Thyroid gland (tissue), 4 donors: ENCODE measurements at places on chromosomes 7 and 10. TPM values are rescaled to one million over a fixed set of nuclear protein-coding genes. Genes with fewer than 3 reads are reported as not detected.

Gene MNX1
- total RNA-seq, result not detected

DNA sequence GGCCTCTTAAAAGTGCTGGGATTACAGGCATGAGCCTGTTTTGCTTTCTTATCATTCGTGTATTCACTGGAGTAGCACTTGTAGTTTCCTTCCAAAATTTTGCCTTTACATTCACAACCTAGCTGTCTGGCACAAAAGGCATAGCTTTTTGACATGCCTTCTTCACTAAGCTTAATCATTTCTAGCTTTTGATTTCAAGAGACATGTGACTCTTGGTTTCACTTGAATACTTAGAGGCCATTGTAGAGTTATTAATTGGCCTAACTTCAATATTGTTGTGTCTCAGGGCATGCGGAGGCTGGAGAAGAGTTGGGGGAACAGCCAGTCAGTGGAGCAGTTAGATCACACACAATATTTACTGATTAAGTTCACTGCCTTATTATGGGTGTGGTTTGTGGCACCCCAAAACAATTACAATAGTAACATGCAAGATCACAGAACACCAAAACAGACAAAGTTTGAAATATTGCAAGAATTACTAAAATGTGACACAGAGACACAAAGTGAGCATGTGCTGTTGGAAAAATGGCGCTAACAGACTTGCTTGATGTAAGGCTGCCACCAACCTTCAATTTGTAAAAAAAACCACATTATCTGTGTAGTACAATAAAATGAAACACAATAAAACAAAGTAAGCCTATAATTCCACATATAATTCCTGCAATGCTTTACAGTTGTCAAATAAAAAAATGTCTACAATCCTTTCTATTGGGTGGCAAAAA is 43.1 kb downstream of the BRAF start:
- no peak for DNase-seq

Gene UTF1
- total RNA-seq, result not detected

DNA sequence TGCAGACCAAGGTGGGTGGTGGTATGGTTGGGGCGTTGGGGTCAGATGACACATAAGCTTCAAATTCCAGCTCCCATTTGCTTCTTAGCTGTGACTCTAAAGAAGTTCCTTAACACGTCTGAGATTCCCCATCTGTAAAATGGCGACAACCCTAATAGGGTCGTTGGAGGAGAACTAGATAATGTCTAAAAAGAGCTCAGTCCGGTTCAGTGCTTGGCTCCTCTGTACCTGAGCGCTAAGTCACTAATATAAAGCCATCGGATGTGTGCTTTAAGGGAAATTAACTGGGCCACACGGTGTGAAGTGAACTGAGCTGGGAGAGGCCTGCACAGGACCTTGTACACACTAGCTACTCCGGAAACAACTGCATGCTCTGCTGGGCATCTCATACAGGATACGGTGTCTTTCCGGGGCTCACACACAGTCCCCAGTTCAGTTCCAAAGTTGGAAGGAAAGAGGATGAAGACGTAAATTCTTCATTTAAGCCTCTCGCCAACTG is 476 bp upstream of the ZFYVE27 start:
- DNase-seq, result no peak

DNA sequence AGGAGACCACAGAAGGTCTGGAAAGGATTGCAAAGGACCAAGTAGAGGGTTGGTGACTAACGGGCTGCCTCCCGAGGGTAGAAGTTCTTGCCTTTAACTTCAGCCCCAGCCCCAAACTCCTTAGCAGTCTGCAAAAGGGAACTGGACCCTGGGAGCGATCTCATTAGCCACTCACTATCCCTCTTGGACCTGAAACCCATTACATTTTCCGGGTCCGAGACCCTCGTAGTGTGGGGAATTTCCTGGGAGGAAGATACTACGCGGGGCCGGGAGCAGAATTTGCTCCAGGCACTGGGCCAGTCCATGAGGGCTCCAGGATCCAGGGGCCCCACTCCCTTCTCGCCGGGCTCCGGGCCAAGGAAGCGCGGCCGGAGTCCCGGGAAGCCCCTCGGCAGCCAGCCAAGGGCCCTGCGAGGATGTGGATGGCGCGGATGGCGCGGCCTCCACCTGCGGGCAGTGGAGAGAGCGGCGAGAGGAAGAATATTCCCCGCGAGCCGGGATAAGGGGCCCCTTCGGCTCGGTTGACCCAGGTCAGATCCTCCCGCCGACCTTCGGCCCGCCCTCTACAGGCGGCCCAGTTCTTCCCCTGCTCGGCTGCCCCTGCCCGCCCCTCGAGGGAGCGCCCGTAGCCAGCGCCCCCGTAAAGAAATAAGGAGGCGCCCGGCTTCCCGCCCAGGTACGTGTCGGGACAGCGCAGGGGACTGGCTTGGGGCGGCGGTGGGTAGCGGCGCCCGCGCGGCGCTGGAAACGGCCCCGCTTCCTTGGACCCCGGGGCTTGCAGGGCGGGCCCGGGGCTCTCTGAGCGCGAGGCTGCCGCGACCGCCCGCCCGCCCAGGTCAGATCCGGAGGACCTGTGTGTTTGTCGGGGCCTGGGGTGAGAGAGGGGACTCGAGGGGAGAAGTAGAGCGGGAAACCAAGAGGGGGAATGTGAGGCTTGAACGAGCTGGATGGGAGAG is at the start of gene MYO3A:
Gene MYO3A, plus strand, starts transcription at position 577 of the 956 bp plus-strand sequence. CDS start 17,882 bp downstream, outside the sequence.
- DNase-seq, result peak; percentile 39

Gene CCDC172
- not detected for total RNA-seq

- no peak for DNase-seq
Observed at GRCh38 chr10:62025901-62026879, 124.7 kb downstream of the ARID5B start.

Gene TBX20
- not detected for total RNA-seq

- no peak for DNase-seq
Observed at GRCh38 chr7:156456032-156456431, 184.5 kb upstream of the RNF32 start.

- DNase-seq, result peak; percentile 98
Observed at GRCh38 chr7:23531794-23532489, at the start of gene TRA2A. TRA2A (minus strand) TSS chr7:23531981; CDS start chr7:23531824, 157 bp downstream.

DNA sequence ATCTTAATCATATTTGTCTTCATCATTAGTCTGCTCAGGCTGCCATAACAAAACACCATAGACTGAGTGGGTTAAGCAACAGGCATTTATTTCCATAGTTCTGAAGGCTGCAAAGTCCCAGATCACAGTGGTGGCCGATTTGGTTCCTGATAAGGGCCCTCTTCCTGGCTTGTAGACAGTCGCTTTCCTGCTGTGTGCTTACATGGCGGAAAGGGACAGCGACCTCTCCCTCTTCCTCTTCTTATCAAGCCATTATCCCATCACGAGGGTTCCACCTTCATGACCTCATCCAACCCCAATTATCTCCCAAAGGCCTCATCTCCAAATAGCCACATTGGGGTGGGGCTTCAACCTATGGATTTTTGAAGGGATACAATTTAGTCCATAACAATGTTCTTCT is 84.0 kb downstream of the LYZL1 start:
- DNase-seq, result no peak

Gene BMPER
- 0.25 TPM for total RNA-seq

DNA sequence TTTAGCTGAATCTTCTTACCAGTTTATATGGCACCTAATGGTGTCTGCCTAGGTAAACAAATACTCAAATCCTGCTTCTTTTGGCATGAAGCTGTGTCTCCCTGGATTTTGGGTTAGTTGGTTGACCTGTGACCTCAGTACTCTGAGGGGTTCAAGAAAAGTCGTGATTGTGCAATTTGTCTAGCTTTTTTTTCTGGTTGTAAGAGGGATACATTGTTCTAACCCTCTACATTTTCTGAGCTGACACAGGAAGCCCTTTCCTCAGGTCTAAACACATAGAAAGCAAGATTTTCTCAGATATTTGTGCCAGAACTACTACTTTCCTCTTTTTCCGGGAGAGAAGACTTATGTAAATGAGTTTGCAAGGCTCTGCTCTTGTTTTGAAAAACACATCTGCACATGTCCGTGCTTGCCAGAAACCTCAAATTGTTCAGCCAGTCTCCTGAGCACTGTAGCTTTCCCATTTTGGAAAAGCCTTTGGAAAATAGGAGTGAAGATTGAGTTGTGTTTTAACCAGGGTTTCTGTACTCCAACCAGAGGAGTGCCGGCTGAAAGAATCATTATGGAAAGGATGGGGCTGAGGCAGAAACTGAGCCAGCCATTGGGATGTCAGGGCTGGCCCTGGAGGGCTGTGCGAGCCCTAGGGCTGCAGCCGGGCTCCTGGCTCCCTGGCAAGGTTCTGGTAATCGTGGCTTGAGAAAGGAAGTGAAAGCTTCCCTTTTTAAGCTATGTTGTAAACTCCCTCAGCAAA is 31.3 kb upstream of the CXCL12 start:
- no peak for DNase-seq

- DNase-seq, result peak; percentile 44
Observed at GRCh38 chr7:69597278-69598076, 798 bp upstream of the AUTS2 start.

GRCh38 chr7:129163875-129164544 is 19.5 kb downstream of the TSPAN33 start:
- DNase-seq, result no peak

DNA sequence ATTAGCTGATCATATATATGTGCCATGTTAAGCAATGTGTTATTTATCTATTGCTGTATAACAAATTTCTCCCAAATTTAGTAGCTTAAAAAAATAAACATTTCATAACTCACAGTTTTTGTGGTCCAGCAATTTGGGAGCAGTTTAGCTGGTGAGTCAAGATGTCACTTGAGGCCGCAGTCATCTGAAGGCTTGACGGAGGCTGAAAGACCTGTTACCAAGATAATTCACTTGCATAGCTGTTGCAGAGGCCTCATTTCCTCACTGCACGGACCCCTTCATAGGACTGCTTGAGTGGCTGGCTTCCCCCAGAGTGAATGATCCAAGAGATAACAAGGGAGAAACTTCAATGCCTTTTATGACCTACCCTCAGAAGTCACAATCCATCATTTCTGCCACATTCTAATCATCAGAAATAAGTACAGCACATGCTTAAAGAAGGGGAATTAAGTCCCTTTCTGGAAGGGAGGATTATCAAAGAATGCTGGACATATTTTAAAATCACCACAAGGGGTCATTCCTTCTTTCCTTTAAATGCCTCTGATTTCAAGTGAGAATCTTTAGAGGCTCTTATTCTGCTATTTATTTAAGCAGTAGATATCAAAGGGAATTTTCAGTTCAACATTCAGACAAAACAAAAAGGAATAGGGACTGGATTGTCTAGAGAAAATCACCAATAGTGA is 10.5 kb upstream of the SRPK2 start:
- DNase-seq, result no peak

DNA sequence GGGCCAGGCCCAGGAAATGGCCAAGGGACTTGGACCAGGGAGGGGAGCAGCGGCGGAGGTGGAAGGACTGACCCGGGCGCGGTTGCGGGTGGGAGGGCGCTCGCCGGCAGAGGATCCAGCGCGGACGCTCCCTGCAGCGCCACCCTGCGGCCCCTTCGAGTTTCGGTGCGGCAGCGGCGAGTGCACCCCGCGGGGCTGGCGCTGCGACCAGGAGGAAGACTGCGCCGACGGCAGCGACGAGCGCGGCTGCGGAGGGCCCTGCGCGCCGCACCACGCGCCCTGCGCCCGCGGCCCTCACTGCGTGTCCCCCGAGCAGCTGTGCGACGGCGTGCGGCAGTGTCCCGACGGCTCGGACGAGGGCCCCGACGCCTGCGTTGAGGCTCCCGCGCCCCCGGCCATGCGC is 16.8 kb upstream of the ZNF467 start:
- peak; percentile 30 for DNase-seq

Gene SLC18A2
- total RNA-seq, result not detected

- DNase-seq, result no peak
Observed at GRCh38 chr7:157405914-157406810, 69.4 kb downstream of the DNAJB6 start.

DNA sequence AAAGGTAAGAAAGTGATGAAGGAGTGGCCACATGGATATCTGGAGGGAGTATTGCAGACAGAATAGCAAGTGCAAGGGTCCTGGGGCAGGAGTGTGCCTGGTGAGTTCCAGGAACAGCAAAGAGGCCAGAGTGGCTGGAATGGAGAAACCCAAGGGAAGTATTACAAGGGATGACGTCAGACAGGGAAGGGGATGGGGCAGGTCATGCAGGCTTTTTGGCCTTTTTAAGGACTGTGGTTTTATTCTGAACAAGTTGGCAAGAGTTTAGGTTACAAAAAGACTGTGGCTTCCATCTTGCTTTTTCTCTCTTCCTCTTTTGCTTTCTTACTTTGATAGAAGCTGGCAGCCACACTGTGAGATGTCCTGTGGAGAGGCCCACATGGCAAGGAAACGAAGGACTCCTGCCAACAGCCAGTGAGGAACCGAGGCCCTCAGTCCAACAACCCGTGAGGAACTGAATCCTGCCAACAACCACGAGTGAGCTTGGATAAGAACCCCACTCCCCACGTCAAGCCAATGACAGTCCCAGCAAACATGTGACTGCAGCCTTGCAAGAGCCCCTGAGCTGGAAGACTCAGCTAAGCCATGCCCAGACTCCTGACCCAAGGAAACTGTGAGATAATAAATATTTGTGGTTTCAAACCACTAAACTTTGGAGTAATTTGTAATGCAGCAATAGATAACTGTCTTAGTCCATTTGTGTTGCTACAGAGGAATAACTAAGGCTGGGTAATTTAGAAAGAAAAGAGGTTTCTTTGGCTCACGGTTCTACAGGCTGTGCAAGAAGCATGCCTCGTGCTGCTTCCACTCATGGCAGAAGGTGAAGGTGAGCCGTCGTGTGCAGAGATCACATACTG is 19.8 kb upstream of the KDM7A start:
- peak; percentile 17 for DNase-seq

Gene SPDYE6
- total RNA-seq, result not detected

DNA sequence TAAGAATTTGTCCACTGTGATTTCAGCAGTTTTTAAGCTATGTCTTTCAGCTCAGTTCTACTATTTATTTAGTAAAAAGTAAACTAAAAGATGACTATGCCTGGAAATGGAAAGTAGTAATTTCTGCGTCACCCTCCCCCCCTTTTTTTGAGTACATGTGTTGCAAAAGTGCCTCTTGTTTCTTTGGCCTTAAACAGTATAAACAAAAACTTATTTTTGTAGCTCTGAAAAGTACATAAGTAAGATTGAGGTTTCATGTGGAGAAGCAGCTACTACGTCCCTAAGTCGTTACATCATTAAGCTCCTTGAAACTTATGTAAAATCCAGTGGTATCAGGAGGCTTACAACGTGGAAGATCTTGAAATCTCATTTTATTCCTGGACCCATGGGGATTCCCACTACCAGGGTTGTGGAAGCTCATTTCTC is 46.3 kb upstream of the HBP1 start:
- no peak for DNase-seq

GRCh38 chr10:126243971-126244370 is 144.3 kb downstream of the ADAM12 start:
- no peak for DNase-seq

Gene RPEL1
- not detected for total RNA-seq

Gene ABCB1
- 2.7 TPM for total RNA-seq

Gene ADCYAP1R1
- 2.2 TPM for total RNA-seq

- DNase-seq, result no peak
Observed at GRCh38 chr7:39488467-39489393, 77.5 kb upstream of the YAE1 start.

Gene TMEM140
- 15.0 TPM for total RNA-seq

GRCh38 chr7:22559829-22560489 is 60.0 kb upstream of the STEAP1B start:
- peak; percentile 76 for DNase-seq

DNA sequence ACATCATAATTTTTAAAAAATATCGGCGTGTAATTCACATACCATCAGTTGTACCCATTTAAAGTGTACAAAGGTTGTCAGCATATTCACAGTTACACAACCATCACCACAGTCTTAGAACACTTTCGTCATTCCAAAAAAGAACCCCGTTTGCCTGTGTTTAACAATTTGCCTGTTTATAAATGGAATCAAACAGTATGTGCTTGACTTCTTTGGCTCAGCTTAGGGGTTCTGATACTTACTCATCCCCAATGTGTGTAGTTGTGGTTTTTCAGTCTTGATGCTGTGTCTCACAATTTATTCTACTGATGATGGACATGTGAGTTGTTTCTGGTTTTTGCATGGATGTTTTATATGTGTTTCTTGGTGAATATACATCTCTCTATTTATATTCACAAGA is 50.0 kb downstream of the PRPF18 start:
- DNase-seq, result no peak
